ENCODE measurements at places on chromosomes 5 and 9.

- no peak for DNase-seq
These were observed 78.0 kb downstream of the APBA1 start for GRCh38 chr9:69594180-69594579.

DNA sequence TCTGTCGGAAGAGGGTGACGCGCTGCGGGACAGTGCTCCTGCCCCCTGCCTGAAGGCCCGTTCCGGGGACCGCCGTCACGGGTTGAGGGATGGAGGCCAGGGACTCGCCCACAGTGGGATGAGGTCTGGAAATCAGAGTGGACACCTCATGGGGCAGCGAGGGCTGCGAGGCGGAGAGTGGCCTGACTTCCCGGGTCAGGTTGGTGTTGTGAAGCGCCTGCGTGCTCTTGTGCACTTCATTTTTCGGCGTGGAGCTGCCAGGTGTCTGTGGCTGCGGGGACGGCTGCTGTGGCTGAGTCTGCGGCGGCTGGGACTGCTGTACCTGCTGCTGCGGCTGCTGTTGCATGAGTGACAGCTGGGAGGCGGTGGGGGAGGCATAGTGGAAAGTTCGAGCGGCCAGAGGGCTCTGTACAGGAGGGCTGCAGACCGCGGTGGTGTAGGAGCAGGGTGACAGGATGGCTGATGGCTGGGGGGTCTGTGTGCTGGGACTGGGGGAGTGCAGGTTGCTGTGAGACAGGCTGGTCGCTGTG, 434.1 kb downstream of the HCN1 start:
- no peak for DNase-seq

DNA sequence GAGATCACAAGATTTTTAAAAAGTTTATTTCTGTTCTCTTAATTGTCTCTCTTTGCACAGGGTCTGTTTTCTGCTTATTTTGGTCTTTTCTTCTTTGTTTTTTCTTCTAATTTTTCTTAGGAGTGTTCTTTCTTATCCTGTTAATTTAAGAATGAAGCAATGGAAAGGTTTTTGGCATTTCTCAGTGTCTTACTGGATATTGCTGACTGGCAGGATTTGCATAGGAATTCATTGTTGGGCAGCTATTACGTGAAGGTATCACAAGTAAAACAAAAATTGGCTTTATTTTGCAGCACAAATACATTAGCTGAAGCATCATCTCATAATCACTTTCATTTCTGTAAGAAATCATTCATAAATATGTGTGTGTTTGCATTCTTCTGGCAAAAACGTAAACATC, 566.9 kb upstream of the CDH6 start:
- no peak for DNase-seq

- peak; percentile 55 for DNase-seq
These were observed 747 bp downstream of the TRPM3 start for GRCh38 chr9:71120501-71121247.

DNA sequence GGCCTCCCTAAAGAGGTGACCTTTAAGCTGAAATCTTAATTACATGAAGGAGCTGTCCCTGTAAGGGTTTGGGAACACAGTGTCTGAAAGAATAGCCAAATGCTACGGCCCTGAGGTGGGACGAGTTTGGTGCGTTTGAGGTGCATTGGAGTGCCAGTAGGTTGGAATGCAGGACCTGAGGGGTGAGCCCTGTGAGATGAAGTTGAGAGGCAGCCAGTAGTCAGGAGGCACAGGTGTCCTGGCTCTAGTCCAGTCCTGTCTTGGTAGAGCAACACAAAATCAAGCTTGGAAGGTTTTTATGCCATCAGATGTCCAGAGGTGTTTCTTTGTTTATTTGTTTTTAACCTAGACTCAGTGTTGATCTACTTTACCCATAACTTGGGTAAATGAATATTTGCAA, 108.5 kb downstream of the ARHGAP26 start:
- no peak for DNase-seq

DNA sequence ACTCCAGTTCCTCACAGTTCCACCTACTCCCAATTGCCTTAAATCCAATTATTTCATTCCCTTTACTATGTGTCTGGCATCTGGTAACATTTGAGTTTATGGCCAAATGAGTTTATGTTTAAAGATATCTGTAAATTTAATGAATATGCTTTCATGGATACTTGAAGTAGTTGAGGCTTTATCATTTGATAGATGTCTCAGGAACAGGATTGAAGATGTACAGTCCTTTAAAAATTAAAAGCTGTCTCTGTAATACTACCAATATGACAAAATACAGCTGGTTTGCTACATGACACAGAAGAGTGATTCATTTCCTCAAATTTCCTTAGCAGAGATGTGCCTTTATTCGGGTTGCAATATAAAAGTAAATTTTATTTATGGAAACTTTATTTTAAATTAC, 2326.0 kb upstream of the ACO1 start:
- DNase-seq = no peak

DNA sequence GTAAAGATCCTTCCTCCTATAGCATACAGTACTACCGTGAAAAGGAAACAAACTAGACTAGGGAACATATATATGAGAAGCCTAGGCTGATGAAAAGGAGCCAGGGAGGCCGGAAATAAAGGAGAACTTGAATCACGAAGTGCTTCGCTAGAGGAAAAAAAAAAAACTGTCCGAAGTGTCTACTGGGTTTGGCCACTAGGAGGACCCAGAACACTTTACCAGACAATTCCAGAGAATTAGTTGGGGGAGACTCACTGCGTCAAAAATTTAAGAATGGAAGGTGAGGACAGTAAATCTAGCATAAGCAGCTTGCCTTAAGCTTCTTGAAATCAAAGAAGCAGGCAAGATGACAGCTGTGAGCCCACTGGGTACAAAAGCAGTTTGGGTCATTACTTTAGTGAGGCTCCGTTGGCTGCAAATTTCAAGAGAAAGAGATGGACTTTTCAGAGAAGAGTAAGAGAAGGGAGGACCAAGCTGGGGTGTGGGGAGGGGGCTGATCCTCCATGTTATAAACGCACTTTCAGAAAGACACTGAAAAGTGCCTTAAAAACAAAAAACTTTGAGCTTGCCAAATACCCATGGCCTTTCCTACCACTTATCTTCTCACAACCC, 47.4 kb downstream of the P4HA2 start:
- DNase-seq = no peak
